ENCODE measurements at places on chromosomes 2 and 18. TPM values are rescaled to one million over a fixed set of nuclear protein-coding genes. Genes with fewer than 3 reads are reported as not detected.

The KCNJ3 gene
- total RNA-seq, result not detected

- no peak for DNase-seq
These were observed 34.4 kb downstream of the NEMP2 start for GRCh38 chr2:190500054-190500502.

The FAM228A gene
- total RNA-seq, result 2.4 TPM

GRCh38 chr2:226664140-226664539, 135.5 kb downstream of the IRS1 start:
- no peak for DNase-seq

The PARD6G gene
- 5.6 TPM for total RNA-seq

DNA sequence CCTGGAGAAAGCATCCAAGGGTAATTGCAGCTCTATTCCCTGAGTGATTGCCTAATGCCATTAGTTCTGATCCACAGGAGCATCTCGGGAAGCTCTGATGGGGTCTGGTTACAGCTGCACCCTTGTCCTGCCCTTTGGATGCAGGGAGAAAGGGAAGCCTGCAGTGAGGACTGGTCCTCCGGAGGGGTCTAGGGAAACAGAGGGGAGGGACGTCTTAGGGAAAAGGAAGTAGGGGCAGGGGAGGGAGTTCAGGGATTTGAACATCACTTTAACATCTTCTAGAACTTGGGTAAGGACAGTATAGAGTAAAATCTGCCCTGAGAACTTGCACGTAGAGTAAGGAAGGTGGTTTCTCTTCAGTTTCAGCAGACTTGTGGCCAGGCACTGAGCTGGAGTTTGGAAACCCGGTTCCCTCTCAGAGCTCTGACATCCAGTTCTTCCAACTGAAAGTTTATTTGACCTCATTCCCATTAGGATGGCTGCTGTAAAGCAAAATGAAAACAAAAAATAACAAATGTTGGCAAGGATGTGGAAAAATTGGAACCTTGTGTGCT, 20.5 kb downstream of the ONECUT2 start:
- DNase-seq, result no peak

DNA sequence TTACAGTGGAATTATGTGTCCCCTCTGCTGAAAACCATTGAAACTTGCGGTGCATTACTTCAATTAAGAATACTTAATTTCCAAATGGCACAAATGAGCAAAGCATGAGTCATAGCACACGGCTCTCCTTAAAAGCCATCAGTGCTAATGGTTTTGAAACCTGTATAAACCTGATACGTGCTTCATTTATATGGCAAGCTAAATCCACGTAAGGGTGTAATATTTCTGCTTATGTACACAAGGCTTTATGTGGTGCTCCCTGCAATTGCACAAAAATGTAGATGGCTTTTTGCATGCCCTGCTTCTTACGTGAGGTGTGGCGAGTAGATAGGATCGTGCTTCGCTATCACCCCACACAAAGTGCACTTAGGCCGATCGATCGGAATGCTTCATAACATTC, 840.9 kb downstream of the GALR1 start:
- DNase-seq, result no peak

The PLCL1 gene
- total RNA-seq, result 5.3 TPM

GRCh38 chr2:27909901-27910300, 19.4 kb downstream of the BABAM2 start:
- no peak for DNase-seq

- no peak for DNase-seq
These were observed 100.1 kb downstream of the ZNF516 start for GRCh38 chr18:76394780-76395476.

The IL1F10 gene
- not detected for total RNA-seq

- DNase-seq, result no peak
These were observed 176.0 kb downstream of the MGAT5 start for GRCh38 chr2:134429886-134430285.

- DNase-seq, result no peak
These were observed 78.4 kb downstream of the CCDC93 start for GRCh38 chr2:117935456-117935855.

GRCh38 chr18:37836071-37836970, 270.7 kb upstream of the CELF4 start:
- no peak for DNase-seq

DNA sequence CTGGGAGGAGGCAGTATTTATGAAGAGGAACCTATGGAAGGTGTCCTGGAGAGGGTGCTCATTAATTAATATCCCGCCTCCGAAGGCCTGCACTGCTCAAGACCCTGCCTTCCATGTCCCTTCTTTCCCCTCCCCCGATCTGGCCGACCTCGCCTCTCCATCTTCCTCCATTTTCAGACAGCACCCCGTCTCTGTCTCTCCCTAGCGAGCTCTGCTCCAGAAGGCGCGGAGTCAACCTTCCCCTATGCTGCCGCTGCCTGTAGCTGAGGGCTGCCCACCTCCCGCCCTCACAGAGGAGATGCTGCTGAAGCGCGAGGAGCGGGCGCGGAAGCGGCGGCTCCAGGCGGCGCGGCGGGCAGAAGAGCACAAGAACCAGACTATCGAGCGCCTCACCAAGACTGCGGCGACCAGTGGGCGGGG, 1.1 kb upstream of the WBP1 start:
- no peak for DNase-seq

GRCh38 chr18:8513249-8513648, 96.0 kb upstream of the RAB12 start:
- DNase-seq, result no peak

The HTR2B gene
- total RNA-seq, result 0.81 TPM

DNA sequence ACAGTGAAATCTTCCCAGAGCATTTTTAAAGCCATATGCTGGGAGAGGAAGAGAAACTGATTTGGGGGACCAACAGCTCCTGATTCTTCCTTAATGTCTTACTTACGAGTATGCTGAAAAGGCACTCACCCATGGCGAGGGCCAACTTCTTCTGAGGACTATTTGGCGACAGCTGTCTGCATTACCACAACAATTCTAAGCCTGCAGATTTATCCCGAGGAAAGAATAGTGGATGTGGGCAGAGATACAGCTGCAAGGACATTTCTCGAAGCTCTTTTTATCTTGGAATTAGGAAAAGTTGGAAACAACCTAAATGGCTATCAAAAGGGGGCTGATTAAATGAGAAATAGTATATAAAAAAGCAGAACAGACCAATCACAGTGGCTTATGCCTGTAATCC, 40.3 kb upstream of the FHL2 start:
- DNase-seq, result no peak

DNA sequence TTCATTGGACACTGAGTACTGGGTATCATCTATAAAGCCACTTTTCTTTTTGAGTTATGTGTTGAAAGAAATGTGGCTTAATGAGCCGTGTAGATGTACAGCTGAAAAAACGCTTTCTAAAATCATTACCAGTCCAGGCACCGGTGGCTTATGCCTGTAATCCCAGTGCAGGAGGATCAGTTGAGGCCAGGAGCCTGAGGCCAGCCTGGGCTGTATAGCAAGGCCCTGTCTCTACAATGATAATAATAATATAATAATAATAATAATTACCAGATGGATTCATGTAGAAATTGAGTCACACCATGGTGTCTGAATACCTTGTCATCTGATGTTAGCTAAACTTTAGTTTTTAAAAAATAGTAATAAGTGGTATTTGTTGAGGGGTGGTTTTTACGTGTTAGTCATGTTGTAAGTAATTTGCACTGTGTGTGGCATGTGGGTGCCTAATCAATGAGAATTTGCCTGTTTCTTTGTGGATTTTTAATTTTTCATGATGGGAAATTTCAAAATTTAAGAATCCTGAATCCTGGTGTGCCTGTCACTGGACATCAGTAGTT, 30.1 kb downstream of the NCK2 start:
- DNase-seq, result no peak
